Activated CD8-positive, alpha-beta memory T cell treated with anti-CD3 and anti-CD28 coated beads, Interleukin-2, amount 10 ng/mL, durations not matched to agents 7 days and 5 days (primary cell): ENCODE measurements at places on chromosomes 6 and 20. TPM values are rescaled to one million over a fixed set of nuclear protein-coding genes. Genes with fewer than 3 reads are reported as not detected.
A peak's percentile ranks its signal among the peaks of the same experiment; 100 is the strongest.

The RWDD2A gene
- 1.3 TPM for total RNA-seq

The FAM83C gene
- not detected for total RNA-seq

The LGSN gene
- total RNA-seq: 0.18 TPM

The HLA-DQB1 gene
- 72.9 TPM for total RNA-seq

The TGM2 gene
- 0.35 TPM for total RNA-seq

The GGTLC1 gene
- total RNA-seq: not detected

The SFT2D1 gene
- 40.0 TPM for total RNA-seq

The EPB41L1 gene
- 0.28 TPM for total RNA-seq

The BYSL gene
- total RNA-seq: 33.1 TPM

The TXLNB gene
- 0.23 TPM for total RNA-seq

DNA sequence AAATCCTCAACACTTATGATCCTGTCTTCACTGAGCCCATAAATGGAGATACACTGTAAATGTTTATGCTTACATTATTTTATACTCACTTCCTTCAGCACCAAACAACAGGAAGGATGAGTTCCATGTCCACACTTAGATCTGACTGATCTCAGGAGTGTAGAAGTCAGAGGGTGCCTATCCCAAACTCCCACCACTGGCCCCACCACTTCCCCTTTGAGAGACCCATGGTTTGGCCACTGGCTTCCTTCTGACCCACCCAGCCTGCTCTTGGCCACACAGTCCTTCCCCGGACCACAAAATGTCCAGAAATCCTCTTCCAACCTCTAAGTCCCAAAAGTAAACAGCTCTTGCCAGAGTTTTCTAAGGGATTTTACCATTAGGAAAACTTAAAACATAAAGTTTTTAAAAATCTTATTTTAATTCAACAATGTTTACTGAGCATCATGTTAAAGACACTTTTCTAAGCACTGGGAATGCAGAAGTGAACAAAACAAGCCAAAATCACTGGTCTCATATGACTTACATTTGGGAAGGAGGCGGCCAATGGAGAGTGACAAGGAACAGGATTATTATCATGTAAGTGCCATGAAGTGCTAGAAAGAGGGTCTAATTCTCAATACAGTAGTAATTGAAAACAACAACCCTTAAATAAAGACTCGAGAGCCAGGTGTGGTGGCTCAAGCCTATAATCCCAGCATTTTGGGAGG is 103.8 kb downstream of the NRSN1 start:
- no peak for DNase-seq
- H3K4me1 ChIP-seq: peaks cover 5% of the 10 kb centered on the region
- no peak overlapping the region for H3K4me3 ChIP-seq
- H3K36me3 ChIP-seq: no peaks in the 10 kb centered on the region
- no peak overlapping the region for H3K27ac ChIP-seq
- peaks cover 22% of the 10 kb centered on the region for H3K27me3 ChIP-seq

DNA sequence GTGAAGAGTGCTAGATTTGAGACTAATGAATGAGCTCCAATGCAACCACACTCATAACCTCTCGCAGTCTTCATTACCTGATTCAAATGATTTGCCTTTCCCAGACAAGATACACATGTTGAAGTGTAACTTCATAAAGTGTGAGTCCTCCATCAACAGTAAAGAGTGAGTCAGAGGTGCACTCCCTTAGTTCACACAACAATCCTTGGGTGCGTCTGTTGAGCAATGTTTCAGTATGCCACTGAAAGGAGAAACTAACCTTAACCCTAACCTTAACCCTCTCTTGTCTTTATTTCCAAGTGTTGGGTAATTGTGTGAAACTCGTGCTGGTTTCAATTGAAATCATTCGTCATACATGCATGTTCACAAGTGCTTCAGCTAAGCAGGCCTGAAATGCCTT is 21.0 kb upstream of the RIN2 start:
- DNase-seq: no peak
- H3K4me3 ChIP-seq: no peak overlapping the region
- H3K27ac ChIP-seq: no peak overlapping the region
- H3K27me3 ChIP-seq: peaks cover 4% of the 10 kb centered on the region
- no peaks in the 10 kb centered on the region for H3K36me3 ChIP-seq

DNA sequence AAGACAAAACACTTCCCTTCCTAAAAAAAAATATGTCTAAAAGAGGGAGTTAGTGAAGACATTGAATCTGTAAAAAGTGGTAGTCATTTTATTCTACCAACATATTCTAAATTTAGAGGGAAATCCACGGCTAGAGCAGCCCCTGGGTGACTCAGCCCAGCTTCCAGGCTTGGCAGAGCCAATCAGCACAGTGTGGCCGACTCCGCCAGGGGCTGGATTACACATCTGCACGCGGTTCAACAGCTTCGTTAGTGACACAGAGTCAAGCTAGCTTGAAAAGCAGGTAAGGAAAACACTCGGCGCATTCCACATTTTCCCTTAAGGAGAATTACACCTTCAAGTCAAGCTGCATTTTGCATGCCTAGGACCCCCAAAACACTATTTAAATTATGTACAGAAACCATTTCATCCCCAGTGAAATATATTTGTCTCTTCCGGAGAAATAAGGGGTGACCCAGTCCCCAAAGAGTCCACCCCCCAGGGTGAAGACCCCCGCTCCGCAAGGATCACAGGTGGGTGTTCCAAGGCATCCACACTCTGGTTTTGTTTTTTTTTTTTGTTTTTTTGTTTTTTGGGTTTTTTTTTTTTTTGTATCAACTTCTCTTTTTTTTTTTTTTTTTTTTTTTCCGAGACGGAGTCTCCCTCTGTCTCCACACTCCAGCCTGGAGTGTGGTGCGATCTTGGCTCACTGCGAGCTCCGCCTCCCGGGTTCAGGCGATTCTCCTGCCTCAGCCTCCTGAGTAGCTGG is 58.4 kb upstream of the ARID1B start:
- peaks cover 13% of the 10 kb centered on the region for H3K4me1 ChIP-seq
- H3K27ac ChIP-seq: no peak overlapping the region
- DNase-seq: no peak
- no peaks in the 10 kb centered on the region for H3K36me3 ChIP-seq
- H3K4me3 ChIP-seq: no peak overlapping the region

DNA sequence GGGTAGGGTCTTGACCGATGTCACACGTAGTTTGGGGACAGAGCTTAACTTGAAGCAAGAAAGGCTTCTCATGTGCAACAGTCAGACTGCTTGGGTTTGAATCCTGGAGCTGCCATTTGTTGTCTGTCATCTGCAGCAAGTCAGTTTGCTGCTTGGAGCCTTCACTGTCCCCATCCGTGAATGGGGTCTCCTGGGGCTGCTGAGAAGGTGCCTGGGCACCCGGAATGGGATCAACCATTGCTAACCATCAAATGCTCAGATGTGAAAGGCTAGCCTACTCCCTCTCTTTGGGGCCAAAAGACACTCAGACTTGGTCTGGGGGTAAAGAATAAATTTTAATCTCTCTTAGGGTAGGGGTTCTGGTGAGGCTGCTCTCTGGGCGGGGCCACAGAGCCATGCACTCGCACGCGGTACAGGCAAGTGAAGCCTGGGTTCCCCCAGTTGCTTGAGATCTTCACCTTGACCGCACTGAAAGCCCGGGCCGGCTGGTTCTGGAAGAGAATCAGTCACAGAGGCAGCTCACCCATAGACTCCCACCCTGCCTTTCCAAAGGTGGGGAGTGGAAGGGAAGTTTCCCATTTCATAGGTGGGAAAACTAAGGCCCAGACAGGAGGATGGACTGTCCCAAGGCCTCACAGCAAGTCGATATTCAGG is 20.6 kb downstream of the SUN5 start:
- DNase-seq: no peak
- H3K36me3 ChIP-seq: no peaks in the 10 kb centered on the region
- H3K27ac ChIP-seq: no peak overlapping the region
- H3K4me3 ChIP-seq: no peak overlapping the region

GRCh38 chr6:103335412-103335811 is 1524.3 kb downstream of the HACE1 start:
- H3K36me3 ChIP-seq: no peaks in the 10 kb centered on the region
- no peaks in the 10 kb centered on the region for H3K4me1 ChIP-seq
- H3K27me3 ChIP-seq: no peaks in the 10 kb centered on the region
- H3K27ac ChIP-seq: no peak overlapping the region

GRCh38 chr20:51339721-51340450 is 202.6 kb downstream of the NFATC2 start:
- no peak for DNase-seq
- H3K4me3 ChIP-seq: no peak overlapping the region
- peaks cover 32% of the 10 kb centered on the region for H3K4me1 ChIP-seq
- peaks cover 5% of the 10 kb centered on the region for H3K27me3 ChIP-seq
- no peak overlapping the region for H3K27ac ChIP-seq

- H3K4me1 ChIP-seq: peaks cover 18% of the 10 kb centered on the region
- no peaks in the 10 kb centered on the region for H3K36me3 ChIP-seq
- no peak for DNase-seq
- no peak overlapping the region for H3K4me3 ChIP-seq
- peaks cover 5% of the 10 kb centered on the region for H3K27me3 ChIP-seq
These were observed 16.8 kb downstream of the SNRPB start for GRCh38 chr20:2453792-2454191.

- H3K27ac ChIP-seq: peak overlapping the region; percentile 52
- H3K27me3 ChIP-seq: peaks cover 36% of the 10 kb centered on the region
- peaks cover 9% of the 10 kb centered on the region for H3K36me3 ChIP-seq
- peaks cover 34% of the 10 kb centered on the region for H3K4me1 ChIP-seq
- DNase-seq: no peak
These were observed 7.7 kb downstream of the ISM1 start for GRCh38 chr20:13228771-13229170.

GRCh38 chr6:36621371-36621855 is 27.3 kb downstream of the SRSF3 start:
- no peak overlapping the region for H3K4me3 ChIP-seq
- no peak for DNase-seq
- H3K27me3 ChIP-seq: no peaks in the 10 kb centered on the region
- peaks cover 30% of the 10 kb centered on the region for H3K4me1 ChIP-seq
- H3K27ac ChIP-seq: no peak overlapping the region

GRCh38 chr6:170223718-170224693 is 66.9 kb downstream of the DLL1 start:
- DNase-seq: no peak
- no peak overlapping the region for H3K4me3 ChIP-seq
- H3K4me1 ChIP-seq: peaks cover 12% of the 10 kb centered on the region
- no peaks in the 10 kb centered on the region for H3K36me3 ChIP-seq

GRCh38 chr20:14918976-14919375 is 581.6 kb upstream of the FLRT3 start:
- no peaks in the 10 kb centered on the region for H3K4me1 ChIP-seq
- H3K27ac ChIP-seq: no peak overlapping the region
- H3K27me3 ChIP-seq: no peaks in the 10 kb centered on the region
- H3K4me3 ChIP-seq: no peak overlapping the region

GRCh38 chr6:39140556-39141167 is 25.7 kb upstream of the SAYSD1 start:
- H3K4me3 ChIP-seq: no peak overlapping the region
- H3K36me3 ChIP-seq: peaks cover 2% of the 10 kb centered on the region
- H3K4me1 ChIP-seq: no peaks in the 10 kb centered on the region
- peaks cover 14% of the 10 kb centered on the region for H3K27me3 ChIP-seq
- H3K27ac ChIP-seq: no peak overlapping the region

- DNase-seq: no peak
- no peaks in the 10 kb centered on the region for H3K36me3 ChIP-seq
- no peak overlapping the region for H3K4me3 ChIP-seq
- no peaks in the 10 kb centered on the region for H3K4me1 ChIP-seq
- H3K27me3 ChIP-seq: peaks cover 20% of the 10 kb centered on the region
- no peak overlapping the region for H3K27ac ChIP-seq
These were observed 66.0 kb upstream of the STX16 start for GRCh38 chr20:58584881-58585752.

DNA sequence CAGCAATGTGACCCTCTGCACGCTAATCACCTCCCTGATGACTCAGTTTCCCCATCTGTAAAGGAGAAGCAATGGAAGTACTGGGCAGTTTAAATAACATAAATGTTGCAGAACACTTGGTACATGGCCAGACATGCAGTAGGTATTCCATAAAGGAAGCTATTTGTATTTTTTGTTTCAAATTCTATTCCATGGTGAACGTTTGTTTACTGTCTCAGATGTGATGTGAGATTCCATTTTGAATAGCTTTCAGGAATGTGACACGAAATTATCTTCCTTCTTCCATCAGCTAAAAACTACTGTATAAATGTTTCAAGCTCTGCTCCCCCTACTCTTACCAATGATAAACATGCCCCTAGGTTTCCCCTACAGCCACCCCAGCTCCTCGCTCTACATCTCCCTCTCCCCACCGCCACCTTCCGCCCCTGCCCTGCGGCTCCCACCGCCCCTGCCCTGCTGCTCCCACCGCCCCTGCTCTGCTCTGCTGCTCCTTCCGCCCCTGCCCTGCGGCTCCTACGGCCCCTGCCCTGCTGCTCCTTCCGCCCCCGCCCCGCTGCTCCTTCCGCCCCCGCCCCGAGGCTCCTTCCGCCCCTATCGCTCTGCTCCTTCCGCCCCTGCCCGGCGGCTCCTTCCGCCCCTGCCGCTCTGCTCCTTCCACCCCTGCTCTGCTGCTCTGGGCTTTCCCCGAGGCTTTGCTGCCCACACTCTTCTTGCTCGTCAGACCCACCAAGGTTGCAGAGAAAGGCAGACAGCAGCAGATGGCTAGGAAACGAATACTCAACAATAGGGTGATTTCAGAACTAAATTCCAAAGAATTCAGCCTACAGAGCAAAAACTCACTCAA is 78.9 kb downstream of the THBS2 start:
- peaks cover 23% of the 10 kb centered on the region for H3K27me3 ChIP-seq
- H3K27ac ChIP-seq: no peak overlapping the region
- DNase-seq: no peak
- no peaks in the 10 kb centered on the region for H3K36me3 ChIP-seq

- no peak overlapping the region for H3K4me3 ChIP-seq
- H3K27ac ChIP-seq: no peak overlapping the region
- no peak for DNase-seq
- no peaks in the 10 kb centered on the region for H3K4me1 ChIP-seq
These were observed 23.0 kb upstream of the NAA20 start for GRCh38 chr20:19993958-19994669.

DNA sequence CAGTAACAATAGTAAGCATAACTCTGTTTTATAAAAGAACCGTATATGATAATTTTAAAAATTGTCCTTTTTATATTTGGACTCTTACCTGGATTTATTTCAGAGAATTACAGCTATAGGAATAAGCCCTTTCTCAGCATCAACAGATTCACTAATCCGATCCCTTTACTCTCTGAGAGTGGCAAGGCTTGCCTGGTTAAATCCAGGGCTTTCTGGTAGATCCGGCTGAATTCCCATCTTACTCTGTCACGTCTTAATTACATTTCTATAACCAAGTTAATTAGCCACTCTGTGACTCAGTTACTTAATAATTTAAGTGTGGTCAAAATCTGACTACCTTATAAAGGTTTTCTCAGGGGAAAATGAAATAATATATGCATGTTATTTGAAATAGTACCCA is 294.7 kb downstream of the FRK start:
- H3K4me3 ChIP-seq: no peak overlapping the region
- H3K36me3 ChIP-seq: no peaks in the 10 kb centered on the region
- no peak for DNase-seq
- H3K27me3 ChIP-seq: no peaks in the 10 kb centered on the region
- H3K27ac ChIP-seq: no peak overlapping the region

- no peaks in the 10 kb centered on the region for H3K4me1 ChIP-seq
- H3K27ac ChIP-seq: no peak overlapping the region
- no peaks in the 10 kb centered on the region for H3K27me3 ChIP-seq
- no peak overlapping the region for H3K4me3 ChIP-seq
These were observed 289.9 kb upstream of the ZFP64 start for GRCh38 chr20:52481443-52481842.

- H3K36me3 ChIP-seq: no peaks in the 10 kb centered on the region
- no peak overlapping the region for H3K27ac ChIP-seq
- H3K4me3 ChIP-seq: no peak overlapping the region
- no peaks in the 10 kb centered on the region for H3K27me3 ChIP-seq
- no peak for DNase-seq
These were observed 747.2 kb upstream of the MAN1A1 start for GRCh38 chr6:120096696-120097260.
